NB4 (cell line): ENCODE measurements at places on chromosomes 1 and 21.

GRCh38 chr1:9891207-9891606, 18.9 kb downstream of the CTNNBIP1 start:
- no peak for DNase-seq

GRCh38 chr1:47325528-47325927, 8.1 kb upstream of the CMPK1 start:
- no peak for DNase-seq

DNA sequence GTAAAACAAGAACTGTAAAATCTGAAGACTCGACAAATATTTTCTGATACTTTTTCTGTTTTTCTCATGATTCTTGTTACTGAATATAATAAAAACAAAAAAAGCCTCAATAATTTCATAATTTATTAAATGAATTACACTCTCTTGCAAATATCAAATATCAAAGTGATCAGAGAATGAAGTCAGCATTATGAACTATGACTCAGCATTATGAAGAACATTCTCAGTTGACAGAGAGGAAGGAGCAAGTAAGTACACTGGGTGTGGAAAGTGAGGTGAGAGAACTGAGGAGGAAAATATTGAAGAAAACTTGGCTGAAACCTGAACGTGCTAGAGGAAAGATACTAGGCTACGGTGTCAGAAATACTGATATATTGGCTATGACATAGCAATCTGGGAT, 529.5 kb downstream of the KCNT2 start:
- DNase-seq = no peak

- DNase-seq = no peak
Measured at GRCh38 chr1:184582411-184582810, 172.2 kb downstream of the EDEM3 start.

GRCh38 chr1:3786468-3787348, 9.6 kb downstream of the LRRC47 start:
- no peak for DNase-seq

- DNase-seq = no peak
Measured at GRCh38 chr1:18105196-18105595, 2.4 kb upstream of the IGSF21 start.

DNA sequence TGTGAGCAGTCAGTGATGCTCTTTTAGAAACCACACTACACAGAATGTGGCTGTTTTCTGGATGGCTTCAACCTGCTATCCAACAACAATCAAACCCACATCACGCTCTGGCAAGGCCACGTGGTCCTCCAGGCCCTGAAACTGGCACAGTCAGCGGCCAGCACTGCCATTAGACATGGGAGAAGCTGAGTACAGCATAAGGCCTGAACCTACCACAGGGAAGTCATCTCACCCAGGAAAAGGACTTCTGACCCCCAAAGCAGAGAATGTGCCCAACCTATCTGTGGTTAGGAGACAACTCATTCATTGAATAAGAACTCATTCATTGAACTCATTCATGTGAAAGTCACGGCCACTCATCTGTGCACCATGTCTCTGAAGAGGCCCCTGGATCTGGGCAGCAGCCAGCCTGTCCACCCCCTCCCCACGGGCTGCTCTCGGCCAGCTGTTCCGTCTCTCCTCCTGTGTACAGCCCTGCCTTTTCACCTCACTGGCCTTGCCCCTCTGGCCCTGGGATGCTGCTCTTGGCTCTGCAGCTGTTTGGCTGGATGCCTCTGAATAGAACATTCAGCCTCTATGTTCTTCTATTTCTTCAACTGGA, 41.1 kb downstream of the C1orf198 start:
- no peak for DNase-seq
